ENCODE measurements at places on chromosomes 7 and 10.

GRCh38 chr7:150935149-150935548, 43.0 kb downstream of the KCNH2 start:
- DNase-seq = no peak

DNA sequence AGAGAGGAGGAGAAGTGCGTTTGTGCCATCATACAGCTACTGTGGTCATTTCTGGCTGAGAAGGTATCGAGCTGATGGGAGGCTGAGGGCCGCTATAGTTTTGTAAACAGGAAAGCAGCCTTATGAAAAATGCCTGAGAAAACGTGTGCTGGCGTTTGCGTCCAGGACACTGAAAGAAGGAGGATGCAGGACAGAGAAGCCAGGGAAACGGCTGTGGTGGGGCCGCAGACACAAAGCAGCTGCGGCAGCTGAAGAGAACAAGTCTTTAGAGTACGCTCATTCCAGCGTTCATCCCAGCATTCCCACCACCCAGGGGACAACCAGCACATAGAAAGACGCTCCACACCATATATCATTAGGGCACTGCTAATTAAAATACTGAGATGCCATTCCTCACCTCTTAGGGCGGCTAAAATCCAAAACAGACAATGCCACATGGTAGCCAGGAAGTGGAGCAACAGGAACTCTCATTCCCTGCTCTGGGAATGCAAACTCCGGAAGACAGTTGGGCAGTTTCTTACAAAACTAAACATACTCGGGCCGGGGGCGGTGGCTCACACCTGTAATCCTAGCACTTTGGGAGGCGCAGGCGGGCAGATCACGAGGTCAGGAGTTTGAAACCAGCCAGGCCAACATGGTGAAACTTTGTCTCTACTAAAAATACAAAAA, 18.4 kb downstream of the GNA12 start:
- DNase-seq = no peak

DNA sequence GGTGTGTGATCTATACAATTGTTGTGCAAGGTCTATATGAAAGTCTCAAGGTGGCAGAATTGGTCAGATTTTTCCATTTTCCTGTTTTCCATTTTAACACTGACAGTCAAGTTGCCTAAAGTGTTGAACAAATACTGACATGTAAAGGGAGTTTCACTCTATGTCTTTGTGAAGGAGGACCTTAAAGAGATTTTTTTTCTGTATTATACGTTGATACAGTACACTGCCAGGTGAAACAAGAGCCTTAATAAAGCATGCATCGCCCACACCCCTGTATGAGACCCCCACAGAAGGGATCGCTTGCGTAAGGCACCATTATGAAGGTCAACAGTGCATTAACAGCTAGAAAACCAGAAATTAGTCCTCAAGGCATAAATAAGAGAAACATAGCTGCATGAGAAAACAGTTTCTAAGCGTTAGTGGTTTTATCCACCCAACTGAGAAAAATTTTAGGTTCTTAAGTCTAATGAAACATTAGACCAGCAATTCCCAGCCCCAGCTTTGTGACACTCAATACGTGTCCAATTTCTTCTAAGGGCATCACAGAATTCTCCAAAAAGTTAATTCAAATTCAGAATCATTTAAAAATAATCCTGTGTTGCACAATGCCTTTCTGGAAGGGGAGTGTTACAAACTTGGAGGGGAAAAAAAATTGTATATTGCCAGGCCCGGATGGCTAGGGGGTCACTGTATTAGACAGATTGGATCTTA, 6.9 kb downstream of the KLF6 start:
- DNase-seq = peak; percentile 6

DNA sequence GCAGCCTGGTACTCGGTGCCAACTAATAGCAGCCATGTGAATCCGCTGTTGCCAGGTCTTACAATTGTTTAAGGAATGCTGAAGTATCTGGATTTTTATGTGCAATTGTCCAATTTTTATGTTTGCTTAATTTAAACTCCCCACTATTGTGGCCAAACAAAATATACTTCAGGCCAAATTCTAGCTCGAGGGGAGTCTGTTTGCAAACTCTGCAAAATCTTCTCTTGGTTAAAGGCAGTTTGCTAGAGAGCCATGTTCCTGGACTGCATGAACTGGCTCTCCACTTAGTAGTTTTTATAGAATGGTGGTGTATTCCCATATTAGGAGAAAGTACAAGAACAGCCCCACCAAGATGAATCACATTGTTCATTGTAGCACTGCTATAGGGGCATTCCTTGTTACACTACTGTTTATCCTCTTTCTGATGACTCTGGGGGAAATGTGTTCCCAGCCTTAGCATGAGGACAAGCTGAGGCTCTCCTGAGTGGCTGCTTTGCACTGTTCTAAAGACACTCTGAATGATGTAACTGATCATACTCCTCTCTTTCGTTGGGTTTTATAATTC, 178.0 kb upstream of the GLI3 start:
- DNase-seq = peak; percentile 72

GRCh38 chr7:16045296-16045695, 358.8 kb upstream of the MEOX2 start:
- DNase-seq = no peak

DNA sequence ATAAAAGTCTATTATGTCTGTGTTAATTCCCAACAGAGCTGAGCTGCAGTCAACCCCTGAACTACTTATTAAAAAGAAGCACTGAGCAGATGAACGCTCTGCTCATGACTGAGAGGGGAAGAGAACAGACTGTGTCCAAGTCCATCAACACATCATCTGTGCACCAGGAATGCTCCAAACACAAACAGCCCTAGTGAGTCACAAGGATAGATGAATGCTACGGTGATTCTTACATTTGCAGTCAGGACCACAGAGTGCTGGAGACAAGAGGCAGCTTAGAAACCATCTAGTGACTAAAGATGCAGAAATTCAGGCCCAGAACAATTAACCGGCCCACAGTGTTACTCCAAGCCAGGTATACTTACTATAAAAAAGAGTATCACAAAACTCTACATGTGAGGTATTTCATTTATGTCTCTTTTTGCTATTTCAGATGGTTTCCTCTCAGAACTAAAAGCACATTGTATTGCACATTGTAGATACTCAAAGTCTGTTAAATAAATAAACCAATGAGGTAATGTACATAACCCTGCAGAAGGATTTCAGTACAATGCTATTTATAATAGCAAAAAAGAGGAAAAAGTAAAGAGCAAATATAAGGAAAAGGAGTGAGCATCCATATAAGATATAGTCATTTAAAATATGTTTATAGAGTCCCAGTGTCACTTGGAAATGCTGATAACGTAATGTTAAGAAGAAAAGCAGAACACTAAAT, 159.2 kb downstream of the KCNMA1 start:
- peak; percentile 95 for DNase-seq

GRCh38 chr10:52442576-52442975, 128.5 kb downstream of the DKK1 start:
- DNase-seq = peak; percentile 30

GRCh38 chr10:58373442-58373827, 11.8 kb upstream of the TFAM start:
- DNase-seq = no peak

DNA sequence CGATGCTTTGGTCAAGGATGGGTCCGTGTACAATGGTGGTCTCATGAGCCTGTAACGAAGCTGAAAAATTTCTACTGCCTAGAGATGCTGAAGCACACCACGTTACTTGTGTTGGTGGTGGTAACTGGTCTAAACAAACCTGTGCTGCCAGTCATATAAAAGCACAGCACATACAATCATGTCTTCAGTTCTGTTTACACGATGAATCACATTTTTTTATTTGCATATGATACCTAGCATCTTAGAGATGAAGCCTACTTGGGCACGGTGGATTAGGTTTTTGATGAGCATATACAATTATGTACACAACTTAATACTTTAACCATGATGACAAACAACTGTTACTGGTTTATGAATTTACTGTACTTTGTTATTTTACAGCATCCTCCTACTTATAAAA, 201.0 kb downstream of the ZMYND11 start:
- DNase-seq = no peak

GRCh38 chr7:47492716-47493325, 89.1 kb downstream of the TNS3 start:
- DNase-seq = no peak

- DNase-seq = no peak
Observed at GRCh38 chr10:7480742-7481367, 70.0 kb upstream of the SFMBT2 start.

GRCh38 chr10:126387041-126387921, 996 bp downstream of the ADAM12 start:
- DNase-seq = peak; percentile 82

DNA sequence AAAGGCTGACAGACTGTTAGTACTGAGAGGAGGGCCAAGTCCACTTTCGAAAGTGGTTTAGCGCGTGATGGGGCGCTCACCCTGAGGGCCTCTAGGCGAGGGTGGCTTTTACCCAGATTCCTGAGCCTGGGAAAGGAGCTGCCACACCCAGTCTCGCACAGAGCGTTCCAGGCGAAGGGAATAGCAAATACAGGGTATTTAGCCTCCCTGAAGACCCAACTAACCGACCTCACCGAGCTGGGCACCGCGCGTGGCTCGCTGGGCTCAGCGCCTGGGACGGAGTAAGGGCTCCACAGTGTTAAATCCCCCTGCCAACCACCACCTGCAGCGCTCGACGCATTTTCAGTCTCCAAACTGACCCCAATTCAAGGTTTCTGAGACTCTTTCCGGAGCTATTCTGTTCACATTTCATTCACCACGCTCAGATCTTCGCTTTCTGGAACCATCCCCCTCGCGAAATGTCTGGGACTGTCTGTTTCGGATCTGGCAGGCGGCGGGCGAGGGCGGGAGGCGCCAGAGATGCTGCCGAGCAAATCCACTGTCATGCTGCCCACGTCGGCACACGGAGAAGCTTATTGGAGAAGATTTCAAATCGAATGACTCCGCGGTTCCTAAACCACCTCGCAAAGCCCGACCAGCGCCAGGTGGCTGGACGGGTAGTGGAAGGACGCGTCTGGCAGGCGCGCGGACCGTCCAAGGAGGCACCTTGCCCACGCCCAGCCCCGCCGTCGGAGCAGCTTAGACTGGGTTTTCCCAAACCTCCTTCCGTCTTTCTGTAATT, 1.4 kb upstream of the OSBPL3 start:
- peak; percentile 57 for DNase-seq

GRCh38 chr10:106672517-106673175, 491.9 kb downstream of the SORCS1 start:
- DNase-seq = no peak

DNA sequence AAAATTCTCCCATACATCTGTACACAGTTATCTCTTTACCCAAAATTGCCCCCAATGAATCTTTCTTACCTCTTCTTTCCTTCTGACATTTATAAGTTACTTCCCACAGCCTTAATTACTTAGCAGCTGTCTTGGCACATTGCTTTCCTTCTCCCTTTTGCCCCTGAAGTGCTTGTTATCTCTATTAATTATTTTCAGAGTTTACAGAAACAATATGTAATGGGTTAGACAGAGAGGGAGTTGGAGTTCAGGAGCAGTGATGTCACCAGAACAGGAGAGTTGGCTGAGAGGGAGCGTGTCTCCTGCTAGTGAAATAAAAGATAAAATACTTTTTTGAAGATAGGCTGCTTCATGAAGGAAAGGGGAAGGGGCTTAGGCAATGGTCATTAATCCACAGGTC, 57.4 kb downstream of the ITGB8 start:
- DNase-seq = no peak

- DNase-seq = no peak
Observed at GRCh38 chr10:114284346-114285071, 45.5 kb downstream of the VWA2 start.

- DNase-seq = peak; percentile 29
Observed at GRCh38 chr10:66378117-66378876, 547.5 kb upstream of the LRRTM3 start.

- no peak for DNase-seq
Observed at GRCh38 chr10:45447416-45447815, 73.4 kb downstream of the ALOX5 start.

DNA sequence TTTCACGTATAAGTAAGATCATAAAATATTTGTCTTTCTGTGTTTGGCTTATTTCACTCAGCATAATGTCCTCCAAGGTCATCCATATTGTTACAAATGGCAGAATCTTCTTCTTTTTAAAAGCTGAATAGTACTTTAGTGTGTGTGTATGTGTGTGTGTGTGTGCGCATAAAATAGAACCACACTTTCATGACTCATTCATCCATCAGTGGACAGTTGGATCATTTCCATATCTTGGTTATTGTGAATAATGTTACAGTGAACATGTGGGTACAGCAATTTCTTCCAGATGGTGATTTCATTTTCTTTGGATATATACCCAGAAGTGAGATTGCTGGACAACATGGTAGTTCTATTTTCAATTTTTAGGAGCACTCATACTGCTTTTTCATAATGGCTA, 622.4 kb downstream of the NRG3 start:
- peak; percentile 64 for DNase-seq

- DNase-seq = peak; percentile 20
Observed at GRCh38 chr7:134362587-134363483, 46.1 kb upstream of the SLC35B4 start.

DNA sequence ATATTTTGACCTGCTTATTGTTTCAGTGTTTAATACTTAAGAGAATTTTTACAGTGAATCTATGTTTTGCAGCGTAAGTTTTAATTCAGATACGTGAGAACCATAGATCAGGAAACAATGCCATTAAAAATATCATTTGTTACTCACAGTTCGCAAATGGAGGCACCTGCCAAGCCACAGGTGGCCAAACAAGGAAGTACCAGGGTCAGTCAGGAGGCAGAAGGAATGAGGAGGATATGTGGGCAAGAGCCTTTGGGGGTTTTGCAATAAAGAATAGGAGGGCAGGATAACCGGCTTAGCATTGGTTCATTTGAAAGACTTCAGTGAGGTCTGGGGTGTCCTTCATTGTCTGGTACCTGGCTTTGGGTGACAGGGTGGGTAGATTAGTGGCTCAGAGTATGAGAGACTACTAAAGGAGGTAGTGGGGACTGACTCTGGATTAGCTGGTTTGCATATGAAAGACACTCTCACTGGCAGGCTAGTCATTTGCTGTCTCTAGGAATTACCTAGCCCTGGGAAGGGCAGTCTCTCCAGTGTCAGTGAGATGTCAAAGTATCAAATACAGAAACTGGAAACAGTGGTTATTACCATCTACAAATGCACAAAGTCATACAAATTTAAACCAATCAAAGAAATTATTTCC, 132.2 kb upstream of the CAV2 start:
- no peak for DNase-seq

DNA sequence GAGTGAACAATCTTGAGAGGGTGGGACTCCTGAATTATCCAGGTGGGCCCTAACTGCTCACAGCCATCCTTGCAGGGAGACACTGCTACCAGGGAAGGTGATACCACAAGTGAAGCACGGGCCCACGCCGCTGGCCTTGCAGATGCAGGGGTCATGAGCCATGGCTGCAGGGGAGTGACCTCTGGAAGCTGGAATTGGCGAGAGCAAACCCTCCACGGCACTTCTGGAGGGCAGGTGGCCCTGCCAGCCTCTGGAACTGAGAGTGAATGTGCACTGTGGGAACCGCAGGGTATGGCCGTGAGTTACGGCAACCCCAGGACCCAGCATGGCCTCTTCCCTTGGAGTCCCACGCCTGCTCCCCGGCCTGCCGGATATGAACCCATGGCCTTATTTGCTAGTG, 37.5 kb downstream of the STK32C start:
- no peak for DNase-seq

- no peak for DNase-seq
Observed at GRCh38 chr7:75808106-75808505, 5.5 kb downstream of the CCL24 start.

- DNase-seq = no peak
Observed at GRCh38 chr7:92750946-92751345, 85.4 kb downstream of the CDK6 start.

GRCh38 chr10:7561985-7562384, 104.8 kb downstream of the ITIH5 start:
- DNase-seq = no peak

All from fibroblast of skin of right quadriceps (primary cell).